GOT3 (cell line): ENCODE measurements at places on chromosomes 5 and 9.

DNA sequence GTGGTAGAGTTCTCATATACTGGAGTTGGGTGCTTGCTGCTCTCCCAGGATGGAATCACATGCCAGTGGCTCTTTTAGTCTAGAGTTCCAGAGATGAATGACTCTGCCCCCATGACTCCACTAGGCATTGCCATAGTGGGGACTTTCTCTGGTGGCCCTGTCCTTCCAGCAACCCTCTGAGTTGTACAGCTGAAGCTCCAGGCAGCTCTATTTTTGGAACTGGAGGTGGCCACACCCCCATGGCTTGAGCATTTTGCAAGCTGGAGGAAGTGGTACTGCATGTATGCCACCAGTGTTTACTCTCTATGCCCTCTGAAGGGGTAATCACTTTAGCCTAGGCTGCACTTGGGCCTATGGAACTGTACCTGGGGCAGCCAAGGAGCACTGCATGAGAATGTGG is 112.6 kb downstream of the RANBP17 start:
- DNase-seq, result no peak

DNA sequence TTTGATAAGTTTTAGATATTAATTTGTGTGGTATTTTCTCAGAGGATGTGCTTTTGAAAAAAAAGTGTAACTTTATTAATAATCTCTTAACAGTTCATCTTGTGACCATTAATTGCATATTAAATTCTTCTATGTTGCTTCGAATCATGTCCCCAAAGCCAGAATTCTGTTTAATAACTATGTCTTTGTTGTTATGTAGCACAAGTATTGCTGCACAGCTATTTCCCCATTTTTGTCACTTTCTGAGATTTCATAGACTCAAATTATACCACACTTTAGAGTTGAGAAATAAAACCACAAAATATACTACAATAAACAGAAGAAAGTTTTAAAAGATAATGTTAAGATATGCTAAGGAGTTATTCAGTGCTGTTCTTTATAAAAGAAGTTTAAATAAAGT is 2.8 kb downstream of the MEF2C start:
- no peak for DNase-seq

DNA sequence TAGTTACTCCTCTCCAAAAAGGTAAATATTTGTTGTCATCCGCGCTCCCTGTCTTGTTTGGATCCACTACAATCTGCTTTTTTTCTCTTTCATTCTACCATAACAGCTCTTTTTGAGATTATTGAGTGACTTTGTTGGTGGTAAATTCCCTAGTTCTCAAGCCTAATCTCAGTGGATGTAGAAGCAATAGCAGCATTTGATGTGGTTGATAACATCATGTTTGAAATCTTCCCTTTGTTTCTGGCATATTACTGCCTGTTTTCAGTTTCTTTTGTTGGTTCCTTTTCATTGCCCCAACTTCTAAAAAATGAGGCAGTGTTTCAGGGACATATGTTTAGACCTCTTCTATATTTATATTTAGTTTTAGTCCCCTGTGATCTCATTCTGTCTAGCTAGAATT is 8.9 kb downstream of the CDC42SE2 start:
- DNase-seq, result no peak

DNA sequence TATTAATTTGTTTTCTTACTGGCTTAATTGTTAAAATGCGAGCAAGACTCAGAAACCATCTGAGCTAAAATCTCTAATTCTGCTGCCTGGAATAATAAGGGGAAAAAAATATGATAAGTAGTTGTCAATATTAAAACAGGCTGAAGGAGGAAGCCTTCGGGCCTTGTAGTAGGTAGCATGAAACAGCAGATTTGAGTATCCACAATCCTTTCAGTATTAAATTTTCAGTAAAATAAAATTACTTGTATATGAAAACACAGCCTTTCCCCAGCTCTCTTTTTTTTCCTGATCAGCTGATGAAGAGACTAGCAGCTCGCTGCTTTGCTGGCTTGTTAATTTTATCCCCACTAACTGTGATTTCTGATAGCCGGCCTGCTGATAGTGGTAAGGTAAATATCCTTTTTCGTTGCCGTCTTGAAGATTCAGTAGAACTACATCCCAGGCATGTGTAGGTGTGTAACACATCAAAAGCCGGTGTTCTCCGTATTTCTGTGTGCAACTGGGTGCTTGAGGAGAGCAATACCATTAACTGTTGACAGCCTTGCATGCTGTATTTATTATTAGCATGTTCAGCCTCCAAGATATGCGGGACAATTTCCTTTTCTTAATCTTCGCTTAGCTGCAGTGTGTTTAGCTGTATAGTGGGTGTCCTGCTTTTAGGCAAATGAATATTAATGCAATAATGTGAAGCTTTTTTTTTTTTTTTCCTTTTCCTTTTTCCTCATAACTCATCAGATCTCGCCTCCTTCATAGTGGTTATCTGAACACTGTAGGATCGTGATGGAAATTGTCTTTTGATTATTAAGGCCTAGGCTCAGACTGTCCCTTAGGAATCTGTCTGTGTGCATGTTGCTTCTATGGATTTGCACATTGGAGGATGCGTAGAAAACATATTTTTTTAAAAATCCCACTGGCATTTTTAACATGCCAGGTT is 144.6 kb downstream of the SMARCA2 start:
- no peak for DNase-seq

DNA sequence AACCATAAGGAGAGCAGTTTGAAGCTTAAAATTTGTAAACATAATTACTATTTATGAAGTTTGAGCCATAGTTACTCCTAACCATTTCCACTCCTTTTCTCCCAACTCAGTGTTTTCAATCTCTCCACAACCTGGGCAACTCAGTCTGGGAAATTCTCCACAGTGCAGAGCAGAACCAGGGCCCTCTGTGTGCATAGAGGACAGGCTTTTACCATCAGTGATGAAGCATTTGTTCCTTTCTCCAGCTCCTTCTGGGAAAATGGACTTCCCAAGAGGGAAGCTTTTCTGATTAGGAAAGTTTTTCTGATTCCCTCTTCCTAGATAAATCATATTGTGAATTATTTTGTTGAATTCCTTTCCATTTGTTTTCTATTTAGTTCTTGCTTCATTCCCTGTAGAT is 132.3 kb upstream of the MPDZ start:
- no peak for DNase-seq

DNA sequence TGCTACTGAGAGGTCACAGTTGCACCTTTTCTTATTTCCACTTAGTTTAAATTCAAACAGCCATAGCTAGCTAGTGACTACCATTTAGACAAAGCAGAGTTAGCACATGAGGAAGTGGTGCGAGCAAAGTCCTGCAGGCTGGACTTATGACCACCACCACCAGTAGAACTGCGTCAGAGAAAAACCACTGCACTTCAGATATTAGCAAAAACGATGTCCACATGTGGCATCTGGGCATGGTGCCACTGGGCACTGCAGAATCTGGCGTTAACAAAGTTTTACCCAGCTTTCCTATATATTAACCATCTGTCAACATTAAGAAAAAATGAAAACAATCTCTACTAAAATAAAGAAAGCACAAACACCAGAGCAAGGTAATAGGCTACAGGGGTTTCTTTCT is 80.1 kb downstream of the SPTLC1 start:
- no peak for DNase-seq

DNA sequence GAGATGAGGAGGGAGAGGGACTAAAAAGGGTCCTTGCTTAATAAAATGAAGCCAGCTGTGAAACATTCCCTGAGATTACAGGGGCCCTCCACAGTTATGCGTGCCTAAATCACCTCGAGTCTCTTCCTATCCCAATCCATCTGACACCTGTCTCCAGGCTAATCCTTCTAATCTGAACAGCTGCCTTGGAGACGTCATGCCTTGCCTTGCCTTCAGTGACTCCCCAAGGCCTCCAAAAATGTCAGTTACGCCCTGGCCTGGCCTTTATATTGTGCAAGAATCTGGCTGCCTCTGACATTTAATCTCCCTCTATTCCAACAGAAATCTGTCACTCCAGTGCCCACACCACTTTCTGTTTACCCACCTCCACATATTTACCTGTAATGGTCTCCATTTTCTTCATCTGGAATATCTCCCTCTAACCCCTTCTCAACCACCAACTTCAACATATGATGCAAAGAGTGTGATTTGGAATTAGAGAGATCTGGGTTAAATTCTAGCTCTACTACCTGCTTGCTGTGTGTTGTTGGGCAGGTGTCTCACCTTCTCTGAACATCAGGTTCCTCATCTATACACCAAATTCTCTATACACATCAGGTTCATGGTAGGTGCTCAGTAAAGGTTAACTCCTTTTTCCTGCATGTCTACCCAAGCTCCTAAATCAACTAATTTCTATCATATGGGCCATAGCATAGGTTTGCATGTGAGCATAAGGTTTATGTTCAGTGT is 57.9 kb downstream of the PTCD2 start:
- no peak for DNase-seq

- no peak for DNase-seq
Measured at GRCh38 chr5:610744-611730, 1.1 kb upstream of the CEP72 start.

- no peak for DNase-seq
Measured at GRCh38 chr9:96607971-96608370, 11.7 kb downstream of the CDC14B start.

DNA sequence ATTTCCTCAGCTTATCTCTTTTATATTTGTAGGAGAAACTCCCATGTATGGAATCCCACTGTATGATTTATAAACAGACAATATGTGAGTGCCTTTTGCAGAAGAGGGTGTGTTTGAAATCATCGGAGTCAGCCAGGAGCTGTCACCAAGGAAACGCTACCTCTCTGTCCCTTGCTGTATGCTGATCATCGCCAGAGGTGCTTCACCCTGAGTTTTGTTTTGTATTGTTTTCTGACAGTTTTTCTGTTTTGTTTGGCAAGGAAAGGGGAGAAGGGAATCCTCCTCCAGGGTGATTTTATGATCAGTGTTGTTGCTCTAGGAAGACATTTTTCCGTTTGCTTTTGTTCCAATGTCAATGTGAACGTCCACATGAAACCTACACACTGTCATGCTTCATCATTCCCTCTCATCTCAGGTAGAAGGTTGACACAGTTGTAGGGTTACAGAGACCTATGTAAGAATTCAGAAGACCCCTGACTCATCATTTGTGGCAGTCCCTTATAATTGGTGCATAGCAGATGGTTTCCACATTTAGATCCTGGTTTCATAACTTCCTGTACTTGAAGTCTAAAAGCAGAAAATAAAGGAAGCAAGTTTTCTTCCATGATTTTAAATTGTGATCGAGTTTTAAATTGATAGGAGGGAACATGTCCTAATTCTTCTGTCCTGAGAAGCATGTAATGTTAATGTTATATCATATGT is 18.0 kb upstream of the CTSL start:
- no peak for DNase-seq

- DNase-seq, result no peak
Measured at GRCh38 chr9:77024776-77025545, 5.5 kb downstream of the FOXB2 start.

- DNase-seq, result no peak
Measured at GRCh38 chr9:114989600-114990410, 59.4 kb upstream of the TNFSF8 start.

DNA sequence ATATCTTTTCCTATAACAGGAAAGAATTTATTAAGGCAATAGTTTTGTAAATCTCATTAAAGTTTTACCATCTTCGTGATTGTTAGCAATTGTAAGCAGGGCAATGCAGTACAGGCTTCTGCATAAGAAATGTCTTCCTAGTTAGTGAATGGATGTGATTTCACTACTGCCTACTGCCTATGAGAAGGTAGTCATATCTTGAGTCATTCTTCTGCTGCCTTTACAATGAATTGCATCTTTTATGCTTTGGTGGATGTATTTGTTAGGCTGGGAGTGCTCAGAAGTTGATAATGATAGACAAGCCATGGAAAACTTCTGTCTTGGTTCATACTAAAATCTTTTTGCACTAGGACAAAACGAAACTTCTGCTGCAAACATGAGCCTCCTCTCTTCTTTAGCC is 128.0 kb downstream of the ADAMTSL1 start:
- no peak for DNase-seq

GRCh38 chr9:130360672-130361071 is 84.1 kb upstream of the ASS1 start:
- no peak for DNase-seq

DNA sequence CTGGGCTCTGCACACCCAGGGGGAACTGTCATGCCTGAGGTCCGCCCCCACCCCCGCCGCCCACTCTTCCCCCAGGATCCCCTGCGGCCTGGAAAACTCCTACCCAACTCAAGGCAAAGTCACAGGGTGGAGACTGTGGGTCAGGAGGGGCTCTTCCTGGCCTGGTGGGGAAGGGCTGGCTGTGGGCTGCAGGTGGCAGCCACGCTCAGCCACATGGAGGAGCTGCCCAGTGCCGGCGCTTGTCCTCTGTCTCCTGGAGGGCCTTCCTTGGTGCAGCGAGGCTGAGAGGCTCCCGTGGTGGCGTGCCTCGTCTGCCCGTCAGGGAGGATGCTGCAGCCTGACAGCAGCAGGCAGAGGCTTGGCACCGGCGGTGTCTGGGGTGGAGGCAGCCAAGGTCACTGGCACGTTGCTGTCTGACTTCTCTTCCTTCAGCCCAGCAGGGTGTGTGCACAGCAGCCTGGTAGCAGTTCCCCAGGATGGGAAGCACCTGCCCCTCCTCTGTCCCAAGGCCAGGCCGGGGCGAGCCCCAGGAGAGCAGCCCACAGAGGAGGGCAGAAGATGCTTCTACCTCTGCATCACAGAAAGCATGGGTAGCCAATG is 78.1 kb downstream of the ADAMTS2 start:
- no peak for DNase-seq

DNA sequence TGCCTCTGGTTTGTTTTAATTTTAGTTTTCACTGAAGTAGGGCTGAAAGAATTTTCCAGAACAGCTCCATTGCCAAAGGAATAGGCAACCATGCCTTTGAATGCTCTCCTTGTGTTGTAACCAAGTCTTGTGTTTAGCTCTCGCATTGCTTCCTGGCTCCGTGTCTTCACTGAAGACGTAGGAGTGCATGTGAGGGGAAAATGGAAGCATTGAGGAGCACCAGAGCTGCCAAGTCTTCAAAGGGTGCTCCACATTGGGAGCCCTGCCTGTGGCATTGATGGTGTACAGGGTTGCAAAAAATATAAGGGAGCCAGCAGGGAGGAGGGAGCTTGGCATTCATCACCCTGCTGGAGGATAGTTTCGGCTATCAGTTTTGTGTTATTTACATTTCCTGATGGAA is 86.6 kb downstream of the NTRK2 start:
- no peak for DNase-seq

- DNase-seq, result no peak
Measured at GRCh38 chr9:31100311-31100710, 1284.1 kb upstream of the ACO1 start.

DNA sequence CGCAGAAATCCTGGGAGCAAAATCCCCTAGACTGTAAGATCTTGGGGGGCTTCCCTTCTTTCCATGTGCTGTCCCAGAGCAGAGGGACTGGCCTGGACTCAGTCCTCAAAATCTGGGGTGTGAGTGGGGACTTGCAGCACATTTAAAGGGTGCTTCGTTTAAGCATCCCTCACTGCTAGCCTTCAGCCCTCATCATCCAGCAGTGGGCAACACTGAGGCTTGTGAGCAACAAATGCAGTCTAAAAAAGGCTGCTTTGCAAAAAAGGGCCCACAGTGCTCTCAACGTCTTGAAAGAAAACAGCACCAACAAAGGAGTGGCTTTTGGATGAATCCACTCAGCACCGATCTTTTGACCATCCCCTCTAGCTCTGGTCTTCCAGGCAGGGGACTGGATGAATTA is 128.3 kb upstream of the TBC1D2 start:
- DNase-seq, result no peak
